ENCODE measurements at places on chromosomes 13 and 19.

- no peak for DNase-seq
Observed at GRCh38 chr19:677201-677600, 1.0 kb downstream of the FSTL3 start.

- no peak for DNase-seq
Observed at GRCh38 chr13:42361701-42362100, 89.7 kb downstream of the AKAP11 start.

- DNase-seq = no peak
Observed at GRCh38 chr19:2800506-2800905, 15.2 kb downstream of the THOP1 start.

GRCh38 chr19:13823256-13823655, 28.0 kb downstream of the ZSWIM4 start:
- no peak for DNase-seq

DNA sequence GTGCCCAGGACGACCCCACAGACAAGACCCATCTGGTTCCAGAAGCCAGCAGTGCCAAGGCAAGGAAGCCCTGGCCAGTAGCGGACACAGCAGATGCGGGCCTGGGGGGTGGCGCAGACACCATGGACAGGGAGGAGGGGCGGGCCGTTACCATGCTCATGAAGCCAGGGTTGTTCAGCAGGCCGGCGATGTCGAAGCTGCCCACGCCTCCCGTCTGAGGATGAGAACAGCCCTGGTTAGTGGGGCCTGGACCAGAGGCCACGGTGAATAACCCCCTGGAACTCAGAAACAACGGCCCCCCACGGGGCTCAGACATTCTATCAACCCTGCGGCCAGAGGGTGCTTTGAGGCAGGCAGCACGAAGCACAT, 21.5 kb upstream of the SLC39A3 start:
- DNase-seq = no peak

GRCh38 chr13:114282041-114282670, 755 bp downstream of the UPF3A start:
- DNase-seq = no peak

- no peak for DNase-seq
Observed at GRCh38 chr13:102825921-102826706, 19.7 kb upstream of the ERCC5 start.

DNA sequence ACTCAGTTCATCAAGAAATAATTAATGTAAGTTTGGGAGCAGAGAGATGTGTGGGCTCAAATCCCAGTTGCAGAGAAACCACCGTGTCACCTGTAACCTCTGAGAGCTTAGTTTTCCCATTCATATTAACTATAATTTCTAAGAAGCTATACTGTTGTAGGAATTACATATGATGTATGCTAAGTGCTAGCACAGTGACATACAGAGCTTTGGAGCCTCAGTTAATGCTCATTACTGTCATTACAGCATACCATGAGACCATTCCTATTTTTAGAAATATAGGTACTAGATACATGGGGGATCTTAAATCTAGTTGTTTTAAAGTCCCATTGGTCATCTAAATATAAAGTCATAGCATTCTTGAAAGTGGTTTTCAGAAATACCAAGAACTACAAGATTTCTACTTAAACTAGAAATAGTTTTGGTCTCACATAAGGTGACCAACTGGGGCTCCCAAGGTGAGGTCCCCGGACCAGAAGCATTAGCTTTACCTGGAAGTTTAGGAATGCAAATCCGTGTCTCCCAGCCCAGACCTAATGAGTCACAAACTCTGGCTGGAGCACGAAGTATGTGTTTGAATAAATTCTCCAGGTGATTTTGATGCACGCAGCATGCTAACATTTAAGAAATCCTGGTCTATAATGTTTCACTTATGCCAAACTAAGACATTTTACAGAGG, 144.6 kb downstream of the LACC1 start:
- no peak for DNase-seq

- no peak for DNase-seq
Observed at GRCh38 chr19:28847468-28847867, 365.5 kb downstream of the UQCRFS1 start.

GRCh38 chr13:46160471-46161066, 21.4 kb downstream of the LCP1 start:
- DNase-seq = no peak

DNA sequence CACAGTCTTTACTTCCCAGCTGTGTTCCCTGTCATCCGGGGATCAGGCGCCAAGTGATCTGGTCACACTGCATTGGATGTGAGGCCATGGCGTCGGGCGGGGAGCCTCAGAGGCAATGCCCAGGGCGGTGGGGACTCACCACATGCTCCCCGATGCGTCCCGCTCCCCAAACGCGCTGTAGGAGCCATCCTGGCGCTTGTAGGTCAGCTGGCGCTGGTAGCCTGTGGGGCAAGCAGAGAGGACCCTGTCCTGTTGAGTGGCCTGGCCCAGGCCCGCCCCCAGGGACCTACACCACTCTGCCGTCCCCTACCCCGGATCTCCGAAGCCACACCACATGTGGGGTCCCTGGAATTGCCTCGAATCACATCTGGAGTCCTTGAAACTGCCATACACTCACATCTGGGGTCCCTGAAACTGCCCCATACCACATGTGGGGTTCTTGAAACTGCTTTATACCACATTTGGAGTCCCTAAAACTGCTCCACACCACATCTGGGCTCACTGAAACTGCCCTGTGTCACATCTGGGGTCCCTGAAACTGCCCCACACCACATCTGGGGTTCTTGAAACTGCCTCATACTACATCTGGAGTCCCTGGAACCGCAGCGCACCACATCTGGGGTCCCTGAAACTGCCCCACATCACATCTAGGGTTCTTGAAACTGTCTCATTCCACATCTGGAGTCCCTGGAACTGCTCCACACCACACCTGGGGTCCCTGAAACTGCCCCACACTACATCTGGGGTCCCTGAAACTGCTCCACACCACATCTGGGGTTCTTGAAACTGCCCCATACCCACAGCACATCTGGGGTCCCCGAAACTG, 33.2 kb downstream of the F2RL3 start:
- no peak for DNase-seq

- no peak for DNase-seq
Observed at GRCh38 chr13:106513025-106513983, 22.2 kb downstream of the EFNB2 start.

DNA sequence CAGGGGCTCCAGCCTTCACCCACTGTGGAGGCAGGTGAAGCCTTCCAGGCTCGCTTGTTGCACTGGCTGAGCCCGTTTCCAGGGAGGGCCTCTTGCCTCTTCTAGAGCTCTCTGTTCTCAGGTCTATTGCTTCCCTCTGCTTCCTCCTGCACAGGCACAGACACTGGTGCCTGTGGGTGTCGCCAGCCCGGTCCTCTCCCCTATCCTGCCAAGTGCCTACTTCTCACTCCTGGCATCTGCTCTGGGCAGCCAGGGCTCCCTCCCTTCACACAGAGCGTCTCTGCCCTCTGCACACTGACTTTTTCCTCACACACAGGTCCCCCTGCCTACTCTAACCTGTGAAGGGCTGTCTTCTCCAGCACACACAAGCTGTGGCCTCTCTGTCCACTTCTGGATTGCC, 60.3 kb downstream of the SLC7A9 start:
- no peak for DNase-seq

DNA sequence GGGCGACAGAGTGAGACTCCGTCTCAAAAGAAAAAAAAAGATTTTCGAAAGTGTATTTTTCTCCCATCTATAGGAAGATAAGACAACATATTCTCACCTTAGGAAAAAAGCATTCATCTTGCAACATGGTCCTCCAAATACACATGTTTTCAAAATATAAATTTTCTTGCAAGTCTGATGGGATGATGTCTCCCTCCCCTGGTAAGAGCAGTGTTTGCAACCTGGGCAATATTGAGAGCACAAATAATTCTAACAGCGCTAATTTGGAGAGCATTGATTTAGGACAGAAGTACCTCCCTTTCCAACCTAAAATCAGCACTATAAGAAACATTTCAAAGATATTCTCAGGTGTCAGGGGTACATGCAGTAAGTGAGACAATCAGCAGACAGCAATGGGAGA, 61.0 kb upstream of the SHISA2 start:
- no peak for DNase-seq

- DNase-seq = no peak
Observed at GRCh38 chr19:47161876-47162489, 31.3 kb downstream of the SAE1 start.
